ENCODE measurements at places on chromosomes 13 and 19.
A peak's percentile ranks its signal among the peaks of the same experiment; 100 is the strongest.

DNA sequence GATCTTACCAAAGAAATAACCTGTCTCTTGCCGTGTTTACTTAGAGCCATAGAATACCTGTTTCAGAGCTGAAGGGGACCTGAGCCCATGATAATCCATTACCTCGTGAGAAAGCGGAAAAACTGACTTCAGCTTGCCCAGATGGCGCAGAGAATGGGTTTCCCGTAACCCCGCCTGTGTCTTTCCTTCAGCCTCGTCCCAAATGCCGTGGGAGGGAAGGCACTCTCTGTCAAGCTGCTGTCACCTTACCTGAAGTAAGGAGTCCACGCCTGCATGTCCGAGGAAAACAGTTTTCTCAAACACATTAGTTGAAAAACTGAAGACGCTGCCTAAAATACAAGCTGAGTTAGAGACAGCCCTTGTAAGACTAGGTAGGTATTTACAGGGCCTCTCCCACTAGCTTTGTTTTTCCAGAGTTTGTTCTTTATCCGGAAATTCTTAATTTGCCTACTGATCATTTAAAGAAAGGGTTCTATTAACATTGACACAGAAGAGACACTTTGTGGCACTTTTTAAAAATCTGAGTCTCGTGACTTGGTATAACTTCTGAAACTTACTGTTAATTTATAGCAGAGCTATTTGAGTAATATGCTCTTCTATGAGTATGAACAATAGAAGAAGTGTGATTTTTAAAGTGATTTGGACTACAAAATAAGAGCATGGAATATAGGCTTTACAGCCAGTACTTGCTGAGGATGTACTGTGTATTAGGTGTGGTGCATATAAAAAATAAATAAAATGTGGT, 1.3 kb upstream of the INTS6 start:
- peak; percentile 51 for DNase-seq

DNA sequence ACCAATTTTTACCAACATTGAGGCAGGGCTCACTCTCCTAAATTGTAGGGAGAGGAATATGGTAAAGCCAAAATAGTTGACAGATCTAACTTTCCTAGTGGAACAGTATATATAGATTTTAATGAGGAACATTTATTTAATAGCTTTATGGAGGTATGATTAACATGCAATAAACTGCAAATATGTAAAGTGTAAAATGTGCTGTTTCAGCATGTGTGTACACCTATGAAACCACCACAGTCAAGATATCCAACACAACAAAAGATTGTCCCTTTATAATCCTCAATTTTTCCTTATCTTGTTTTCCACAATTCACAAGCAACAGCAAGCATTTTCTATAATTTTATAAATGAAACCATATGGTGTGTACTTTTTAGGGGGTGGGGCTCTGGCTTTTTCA, 4.1 kb upstream of the TRAPPC2B start:
- no peak for DNase-seq

- DNase-seq = no peak
These were observed 52.7 kb downstream of the COL4A1 start for GRCh38 chr13:110254151-110254679.

DNA sequence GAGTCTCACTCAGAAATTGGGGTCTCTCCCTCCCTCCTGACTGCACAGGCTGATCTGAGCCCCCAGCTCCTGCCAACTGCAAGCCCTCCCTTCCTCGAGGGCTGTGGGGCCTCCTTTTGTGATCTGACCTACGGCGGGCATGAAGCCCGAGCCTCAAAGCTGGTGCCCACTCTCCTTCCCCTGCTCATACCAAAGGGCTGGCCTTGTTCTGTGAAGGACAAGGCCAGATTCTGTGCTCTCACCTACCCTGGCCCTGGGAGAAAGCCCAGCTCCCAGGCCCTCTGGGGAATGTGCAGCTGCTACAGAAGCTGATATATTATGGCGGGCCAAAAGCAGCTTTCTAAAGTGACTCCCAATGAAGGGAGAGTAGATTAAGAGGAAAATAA, 9.0 kb upstream of the ECH1 start:
- no peak for DNase-seq

DNA sequence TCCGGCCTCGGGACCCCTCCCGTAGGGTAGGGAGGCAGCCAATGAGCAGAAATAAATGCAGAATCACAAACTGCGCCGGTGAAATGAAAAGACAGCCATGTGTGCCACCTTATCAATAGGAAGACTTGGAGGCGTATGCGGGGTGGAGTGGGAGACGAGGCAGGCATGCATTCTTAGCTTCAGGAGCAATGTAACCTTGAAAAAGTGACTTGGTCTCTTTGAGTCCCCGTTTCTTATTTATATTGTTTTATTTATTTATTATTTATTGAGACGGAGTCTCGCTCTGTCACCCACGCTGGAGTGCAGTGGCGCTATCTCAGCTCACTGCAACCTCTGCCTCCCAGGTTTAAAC, 16.0 kb downstream of the SSC5D start:
- DNase-seq = no peak

- peak; percentile 3 for DNase-seq
These were observed 905 bp downstream of the TBXA2R start for GRCh38 chr19:3605770-3606169.

DNA sequence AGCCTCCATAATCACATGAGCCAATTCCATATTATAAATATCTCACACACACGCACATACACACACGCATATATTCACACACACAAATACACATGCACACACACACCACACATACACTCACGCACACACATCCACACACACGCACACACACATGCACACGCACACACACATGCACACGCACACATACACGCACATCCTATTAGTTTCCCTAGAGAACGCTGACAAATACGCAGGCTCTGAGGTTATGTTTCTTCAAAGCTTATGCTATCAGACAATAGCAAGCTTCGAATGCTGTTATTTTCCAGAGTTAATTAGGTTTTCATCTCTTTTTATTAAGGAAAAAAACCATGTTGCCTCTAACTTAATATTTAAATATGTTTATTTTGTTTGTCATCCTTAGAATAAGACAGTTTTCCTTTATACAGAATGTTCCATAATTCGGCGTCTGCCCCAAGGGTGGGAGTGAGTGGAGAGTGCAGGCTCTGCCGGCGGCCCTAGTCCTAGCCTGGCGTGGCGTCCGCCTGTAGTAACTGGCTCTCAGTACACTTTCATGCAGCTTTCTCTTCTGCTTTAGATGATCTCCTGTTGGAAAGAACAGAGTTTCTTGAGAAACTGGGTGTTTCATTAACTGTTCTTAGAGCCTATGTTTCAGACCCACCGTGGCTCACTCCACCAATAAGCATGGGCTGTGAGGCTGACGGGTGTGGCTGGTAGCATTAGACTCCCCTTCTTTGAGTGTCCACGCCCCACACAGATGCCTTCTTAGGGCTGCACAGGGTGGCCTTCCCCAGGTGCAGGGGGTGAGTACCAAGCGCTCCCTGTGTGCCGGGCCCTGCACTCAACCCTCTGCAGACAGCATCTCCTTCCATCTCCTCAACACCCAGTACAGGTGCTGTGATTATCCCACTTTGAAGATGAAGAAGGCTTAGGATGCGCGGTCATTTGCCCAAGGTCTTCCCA, 30.4 kb upstream of the ANKRD10 start:
- no peak for DNase-seq

DNA sequence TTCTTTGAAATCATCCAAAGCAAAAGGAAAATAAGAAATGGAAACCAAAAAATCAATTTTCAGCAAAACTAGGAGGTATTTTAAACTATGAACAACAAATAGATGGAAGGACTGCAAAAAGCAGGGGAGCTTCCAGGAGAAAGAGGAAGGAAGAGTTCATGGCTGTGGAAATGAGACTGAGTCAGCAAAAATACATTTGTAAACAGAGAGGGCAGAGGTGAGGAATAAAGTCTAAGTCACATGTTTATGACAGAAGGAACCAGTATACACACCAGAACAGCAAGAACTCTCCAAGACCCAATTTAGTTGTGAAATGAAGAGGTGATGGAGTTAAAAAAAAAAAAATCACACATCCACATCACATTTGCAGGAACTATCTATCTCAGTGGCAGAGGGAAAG, 69.6 kb downstream of the RNASEH2B start:
- no peak for DNase-seq

GRCh38 chr19:51810223-51810622, 15.3 kb downstream of the FPR3 start:
- DNase-seq = no peak

DNA sequence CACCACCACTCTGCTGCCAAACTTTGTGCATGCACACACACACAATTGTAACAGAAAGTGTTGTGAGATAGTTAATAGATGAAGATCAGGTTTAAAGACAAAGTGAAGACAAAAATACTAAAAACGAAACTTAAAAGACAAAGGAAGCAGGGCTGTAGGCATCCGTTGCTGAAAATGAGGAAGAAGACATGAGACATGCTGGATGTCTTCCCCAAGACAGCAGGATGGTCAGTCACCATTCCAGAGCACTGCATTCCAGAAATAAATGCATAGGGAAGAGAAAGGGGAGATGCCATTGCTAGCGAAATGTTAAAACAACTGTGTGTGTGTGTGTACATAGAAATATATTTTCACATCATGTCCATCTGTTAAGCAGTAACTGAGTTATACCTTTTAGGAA, 520.1 kb downstream of the SUCLA2 start:
- no peak for DNase-seq

- DNase-seq = no peak
These were observed 65.2 kb downstream of the DACH1 start for GRCh38 chr13:71801781-71802180.

DNA sequence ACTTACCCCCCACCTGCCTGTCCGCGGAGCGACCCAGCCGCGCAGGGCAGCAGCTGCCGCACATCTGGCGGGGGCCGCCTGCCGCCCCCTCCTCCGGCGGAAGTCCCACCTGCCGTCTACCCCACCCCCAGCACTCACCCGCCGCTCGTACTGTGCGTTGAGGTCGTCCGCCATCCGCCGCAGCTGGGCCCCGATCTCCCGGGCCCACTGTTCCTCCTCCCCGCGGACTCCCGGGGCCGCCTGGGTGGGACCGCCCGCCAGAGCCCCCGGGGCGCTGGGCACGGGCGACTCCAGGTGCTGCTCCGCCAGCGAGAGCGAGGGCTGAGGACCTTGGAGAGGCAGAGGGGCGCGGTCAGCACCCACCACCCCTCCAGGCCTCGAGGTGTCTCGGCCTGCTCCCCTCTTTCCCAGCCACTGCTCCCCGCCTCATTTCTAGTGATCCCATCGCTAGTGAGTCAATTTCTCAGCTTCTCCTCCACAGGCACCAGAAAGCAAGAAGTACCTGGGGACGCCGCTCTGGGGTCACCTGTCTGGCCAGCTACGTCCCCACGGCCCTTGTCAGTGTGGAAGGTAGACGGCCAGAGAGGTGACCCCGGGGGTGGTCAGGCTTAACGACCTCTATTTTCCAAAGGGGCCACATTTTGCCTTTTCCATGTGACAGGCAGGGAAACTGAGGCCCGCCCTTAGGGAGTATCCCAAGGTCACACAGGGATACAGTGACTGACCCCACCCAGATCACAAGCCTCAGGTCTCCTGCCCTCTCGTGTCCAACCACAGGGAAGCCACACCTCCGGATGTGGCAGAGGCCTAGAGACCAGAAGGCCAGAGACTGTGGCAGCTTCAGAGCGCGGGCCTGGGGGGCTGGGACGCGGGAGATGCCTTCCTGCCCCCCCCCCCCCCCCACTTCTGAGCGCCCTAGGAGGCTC, 4.3 kb downstream of the BBC3 start:
- peak; percentile 54 for DNase-seq

DNA sequence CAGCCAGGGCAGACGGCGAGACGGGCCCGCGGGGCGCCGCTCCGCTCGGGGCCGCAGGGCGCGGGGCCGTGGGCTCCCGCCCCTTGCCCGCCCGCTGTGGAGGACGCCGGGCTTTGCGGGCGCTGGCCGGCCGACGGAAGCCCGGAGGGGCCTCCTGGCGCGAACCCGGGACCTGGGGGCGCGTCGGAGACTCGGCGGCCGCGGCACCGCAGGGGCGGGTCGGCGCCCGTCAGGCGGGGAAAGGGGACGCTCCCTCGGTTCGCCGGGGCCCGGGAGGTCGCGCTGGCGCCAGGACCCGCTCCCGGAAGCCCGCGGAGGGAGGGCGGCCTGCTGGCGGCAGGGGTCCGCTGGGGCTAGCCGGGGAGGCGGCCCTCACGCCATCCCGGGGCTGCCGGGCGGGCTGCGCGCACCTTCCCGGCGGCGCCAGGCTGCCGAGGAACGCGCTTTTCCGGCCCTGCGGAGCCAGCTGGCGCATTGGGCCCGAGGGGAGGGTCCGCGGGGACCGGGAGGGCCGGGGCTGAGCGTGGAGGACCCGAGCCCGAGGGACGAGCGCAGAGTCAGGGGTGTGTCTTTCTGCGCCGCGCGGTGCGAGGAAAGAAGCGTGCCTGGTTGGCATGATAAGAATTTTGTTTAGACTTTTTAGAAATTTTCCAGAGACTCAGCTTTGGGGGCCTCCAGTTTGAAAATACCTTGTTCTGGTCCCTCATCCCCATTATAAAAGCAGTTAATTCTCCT, 511 bp downstream of the GARRE1 start:
- peak; percentile 10 for DNase-seq

DNA sequence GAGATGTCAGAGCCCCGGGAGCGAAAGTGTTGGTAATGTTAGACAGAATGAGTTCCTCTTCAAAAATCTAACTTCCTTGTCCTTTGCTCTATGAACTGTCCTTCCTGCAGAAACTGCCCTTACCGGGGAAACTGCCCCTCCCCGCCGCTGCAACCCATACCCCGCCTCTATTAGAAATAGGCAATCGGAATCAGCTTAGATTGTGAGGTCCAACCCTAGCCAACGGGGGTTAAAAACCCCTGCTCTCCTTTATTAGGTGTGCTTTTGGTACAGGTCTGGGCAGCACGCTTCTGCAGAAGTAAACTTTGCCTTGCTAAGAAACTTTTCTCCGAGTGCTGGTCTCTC, 11.5 kb upstream of the CAPNS1 start:
- no peak for DNase-seq

DNA sequence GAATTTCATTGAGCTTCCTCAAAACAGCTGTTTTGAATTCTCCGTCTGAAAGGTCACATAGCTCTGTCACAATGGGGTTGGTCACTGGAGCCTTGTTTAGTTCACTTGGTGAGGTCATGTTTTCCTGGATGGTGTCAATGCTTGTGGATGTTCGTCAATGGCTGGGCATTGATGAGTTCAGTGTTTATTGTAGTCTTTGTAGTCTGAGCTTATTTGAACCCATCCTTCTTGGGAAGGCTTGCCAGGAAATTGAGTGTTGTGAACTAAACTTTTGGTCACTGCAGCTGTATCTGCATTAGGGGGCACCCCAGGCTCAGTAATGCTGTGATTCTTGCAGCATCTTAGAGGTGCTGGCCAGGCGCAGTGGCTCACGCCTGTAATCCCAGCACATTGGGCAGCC, 22.0 kb downstream of the BLOC1S3 start:
- no peak for DNase-seq

- DNase-seq = peak; percentile 23
These were observed 80.0 kb upstream of the GPR183 start for GRCh38 chr13:99386911-99387788.

Data from DMS79 treated with DMSO at 0.1 percent for 48 hours (cell line).